ENCODE measurements at places on chromosomes 3 and 15.

DNA sequence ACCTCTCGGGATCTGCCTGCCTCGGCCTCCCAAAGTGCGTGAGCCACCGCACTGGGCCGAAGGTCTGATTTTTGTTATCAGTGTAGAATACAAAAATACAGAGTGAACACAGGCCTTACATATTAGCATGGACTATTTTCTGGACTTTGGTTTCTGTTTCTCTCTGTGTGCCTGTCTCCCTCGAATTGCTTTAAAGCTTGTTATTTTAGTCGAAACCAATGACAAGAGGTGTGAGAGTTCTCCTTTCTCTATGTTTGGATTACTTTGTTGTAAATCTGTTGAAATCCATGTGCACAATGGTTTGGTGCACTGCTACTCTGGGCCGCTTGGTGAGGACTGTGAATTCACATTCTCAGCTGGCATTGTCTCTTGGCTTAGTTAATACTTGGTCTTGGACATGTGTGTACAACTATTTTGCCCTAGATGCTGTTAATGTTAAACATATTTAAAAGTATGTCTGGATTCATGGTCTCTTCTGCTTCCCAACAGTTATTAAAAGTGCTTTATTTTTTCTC is 23.9 kb downstream of the MED12L start:
- DNase-seq, result no peak

DNA sequence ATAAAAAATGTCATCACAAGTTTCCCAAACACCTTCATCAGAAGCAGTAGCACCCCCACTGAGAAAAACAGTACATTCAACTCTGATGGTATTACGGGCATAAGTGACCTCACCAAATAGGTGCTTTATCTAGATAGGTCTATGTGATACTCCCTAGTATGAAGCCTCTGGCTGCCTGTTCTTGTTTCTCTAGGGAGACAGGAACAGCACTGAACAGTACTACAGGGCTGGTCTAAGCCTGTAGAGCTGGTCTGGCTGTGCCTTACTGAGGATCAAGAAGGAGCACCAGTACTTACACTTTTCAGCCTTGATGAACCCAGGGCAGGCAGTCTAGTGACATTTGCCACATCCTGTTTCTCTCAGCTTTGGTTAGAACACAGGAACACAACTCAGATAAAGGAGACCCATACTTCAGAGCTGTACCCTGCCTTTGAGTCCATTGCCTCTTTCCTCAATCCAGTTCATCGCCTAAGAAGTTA is 35.9 kb downstream of the OXNAD1 start:
- DNase-seq, result no peak

- DNase-seq, result no peak
Observed at GRCh38 chr3:154247806-154248415, 76.4 kb downstream of the DHX36 start.

GRCh38 chr15:32723171-32723948 is 5.6 kb downstream of the GREM1 start:
- DNase-seq, result no peak

DNA sequence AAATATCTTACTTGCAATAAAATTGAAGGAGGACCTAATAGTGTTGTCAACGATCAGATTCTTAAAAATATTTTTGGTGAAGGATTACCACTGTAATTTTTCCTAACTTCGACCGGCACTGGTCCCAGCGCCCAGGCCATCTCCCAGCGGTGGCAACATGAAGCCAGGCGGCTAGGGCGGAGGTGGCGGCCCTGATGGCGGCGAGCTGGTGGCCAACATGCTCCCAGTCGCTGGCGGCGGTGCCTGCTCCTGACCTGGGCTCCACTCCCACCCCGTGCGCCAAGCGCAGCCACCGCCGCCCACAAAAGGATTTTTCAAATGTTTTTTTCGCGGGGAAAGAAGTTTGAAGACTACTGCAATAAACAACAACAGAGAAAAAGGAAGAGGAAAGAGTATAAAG is 56.5 kb upstream of the B3GALNT1 start:
- DNase-seq, result no peak

- DNase-seq, result no peak
Observed at GRCh38 chr15:77208241-77208640, 137.3 kb upstream of the TSPAN3 start.

- DNase-seq, result no peak
Observed at GRCh38 chr3:58633157-58633865, 33.3 kb downstream of the FAM3D start.

GRCh38 chr3:133830071-133830470 is 24.5 kb downstream of the SRPRB start:
- DNase-seq, result no peak

GRCh38 chr3:82229397-82229796 is 468.0 kb upstream of the GBE1 start:
- no peak for DNase-seq

- no peak for DNase-seq
Observed at GRCh38 chr15:72844067-72844466, 60.5 kb upstream of the ADPGK start.

DNA sequence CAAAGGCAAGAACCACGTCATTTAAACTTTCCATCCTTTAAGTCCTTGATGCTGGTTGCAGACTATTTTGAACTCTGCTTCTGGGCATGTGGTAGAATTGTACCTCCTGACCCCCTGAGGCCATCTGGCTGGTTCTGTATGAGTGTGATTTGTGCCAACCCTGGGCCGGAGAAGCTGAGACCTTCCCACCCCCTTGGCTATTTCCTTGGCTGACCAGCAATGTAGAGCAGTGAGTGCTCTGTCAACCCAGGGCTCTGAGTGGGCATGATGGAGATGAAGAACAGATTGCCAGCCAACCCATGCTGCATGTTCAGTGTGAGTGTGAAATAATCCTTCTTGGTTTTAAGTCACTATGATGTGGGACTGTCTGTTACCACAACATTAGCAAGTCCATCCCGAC is 82.1 kb upstream of the RASGRP1 start:
- no peak for DNase-seq

GRCh38 chr15:92574161-92574560 is 81.4 kb downstream of the FAM174B start:
- DNase-seq, result no peak

- no peak for DNase-seq
Observed at GRCh38 chr15:38975282-38975990, 410.8 kb upstream of the RASGRP1 start.

- DNase-seq, result no peak
Observed at GRCh38 chr15:42155546-42156242, 742 bp downstream of the PLA2G4F start.

- no peak for DNase-seq
Observed at GRCh38 chr3:78645628-78646310, 1122.0 kb downstream of the ROBO1 start.

DNA sequence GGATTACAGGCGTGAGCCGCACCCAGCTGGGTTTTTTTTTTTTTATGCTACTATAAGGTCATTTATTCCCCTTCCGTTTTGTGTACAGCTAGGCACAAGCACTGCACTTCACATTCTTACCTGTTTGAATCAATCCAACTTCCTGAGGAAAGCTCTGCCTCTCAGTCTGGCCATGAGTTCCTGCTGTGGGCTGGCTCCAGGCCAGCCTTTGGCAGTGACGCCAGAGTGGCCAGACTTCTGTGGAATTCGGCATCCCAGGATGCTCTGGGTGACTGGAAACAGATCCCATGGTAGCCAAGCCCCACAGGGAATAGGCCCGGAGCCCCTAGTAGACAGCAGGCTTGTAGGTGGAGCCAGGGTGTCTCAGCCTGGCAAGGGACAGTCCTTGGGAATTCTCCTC is 21.5 kb upstream of the TIMP4 start:
- DNase-seq, result no peak

GRCh38 chr3:149545049-149545448 is 70.6 kb downstream of the TM4SF4 start:
- no peak for DNase-seq

DNA sequence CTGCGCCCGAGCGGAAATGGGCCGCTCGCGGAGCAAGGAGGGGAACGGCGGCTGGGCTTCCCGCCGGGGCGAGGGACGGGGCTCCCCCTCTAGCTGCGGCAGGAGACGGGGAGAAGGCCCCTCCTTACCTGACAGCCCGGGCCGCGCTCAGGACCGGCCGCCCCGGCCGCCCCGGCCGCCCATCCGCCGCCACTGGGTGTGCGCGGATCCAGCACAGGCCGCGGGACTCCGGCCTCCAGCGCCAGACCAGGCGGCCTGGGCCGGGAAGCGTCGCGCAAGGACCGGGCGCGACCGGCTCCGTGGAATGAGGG is 296 bp downstream of the TPRA1 start:
- no peak for DNase-seq

DNA sequence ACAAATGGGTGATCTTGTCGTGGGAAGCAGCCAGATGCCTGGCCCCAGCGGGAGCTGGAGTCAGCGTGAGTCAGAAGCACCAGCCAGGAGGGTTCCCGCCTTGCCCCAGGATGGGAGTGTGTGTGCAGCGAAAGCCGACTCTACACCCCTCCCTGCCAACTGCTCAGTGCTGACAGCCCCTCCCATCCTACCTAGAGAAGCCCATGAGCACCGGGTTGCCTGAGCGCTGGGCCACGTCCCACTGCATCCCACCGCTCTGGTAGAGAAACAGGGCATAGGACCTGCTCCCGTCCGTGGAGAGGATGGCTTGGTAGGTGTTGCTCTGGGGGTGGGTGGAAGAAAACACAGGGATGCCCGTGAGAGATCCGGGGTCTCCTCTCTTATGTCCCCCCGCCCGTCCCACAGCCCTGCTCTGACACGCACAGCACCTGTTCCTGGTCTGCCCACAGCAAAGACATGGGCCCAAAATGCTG is 42.9 kb downstream of the MUC4 start:
- no peak for DNase-seq

- DNase-seq, result no peak
Observed at GRCh38 chr3:115648559-115648958, 25.2 kb downstream of the GAP43 start.

GRCh38 chr15:66170716-66171115 is 82.8 kb downstream of the MEGF11 start:
- DNase-seq, result no peak

GRCh38 chr3:54304877-54305276 is 182.5 kb downstream of the CACNA2D3 start:
- no peak for DNase-seq

- DNase-seq, result no peak
Observed at GRCh38 chr15:76282465-76282864, 28.8 kb downstream of the ETFA start.

GRCh38 chr15:71323584-71323983 is 208.3 kb downstream of the THSD4 start:
- no peak for DNase-seq

- no peak for DNase-seq
Observed at GRCh38 chr15:58548308-58549012, 116.7 kb downstream of the LIPC start.

GRCh38 chr3:183172051-183172639 is 9.6 kb upstream of the LAMP3 start:
- DNase-seq, result no peak

- DNase-seq, result no peak
Observed at GRCh38 chr3:36476286-36476942, 96.1 kb downstream of the STAC start.

DNA sequence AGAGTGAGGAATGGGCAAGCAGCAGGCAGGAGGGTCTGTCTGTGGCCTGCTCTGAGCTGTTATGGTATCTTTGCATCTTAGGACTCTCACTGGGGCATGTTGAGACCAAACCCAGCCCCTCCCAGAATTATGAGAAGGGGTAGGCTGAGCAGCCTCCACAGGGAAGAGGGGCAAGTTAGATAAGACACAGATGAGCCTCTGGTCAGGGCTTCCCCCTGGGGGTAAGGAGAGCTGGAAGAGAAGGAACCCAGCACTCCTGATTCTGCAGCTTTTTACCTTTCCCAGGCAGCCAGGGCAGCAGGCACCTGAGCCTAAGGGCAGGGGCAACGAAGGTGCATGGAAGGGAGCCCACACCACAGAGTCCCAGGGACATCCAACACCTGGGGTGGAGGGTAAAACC is 19.3 kb downstream of the DUOX1 start:
- DNase-seq, result no peak

- DNase-seq, result no peak
Observed at GRCh38 chr3:15989419-15989818, 185.1 kb upstream of the GALNT15 start.

All from caudate nucleus (tissue), 63 donors.